Transverse colon (tissue), 4 donors: ENCODE measurements at places on chromosomes 11 and 22. TPM values are rescaled to one million over a fixed set of nuclear protein-coding genes. Genes with fewer than 3 reads are reported as not detected.

DNA sequence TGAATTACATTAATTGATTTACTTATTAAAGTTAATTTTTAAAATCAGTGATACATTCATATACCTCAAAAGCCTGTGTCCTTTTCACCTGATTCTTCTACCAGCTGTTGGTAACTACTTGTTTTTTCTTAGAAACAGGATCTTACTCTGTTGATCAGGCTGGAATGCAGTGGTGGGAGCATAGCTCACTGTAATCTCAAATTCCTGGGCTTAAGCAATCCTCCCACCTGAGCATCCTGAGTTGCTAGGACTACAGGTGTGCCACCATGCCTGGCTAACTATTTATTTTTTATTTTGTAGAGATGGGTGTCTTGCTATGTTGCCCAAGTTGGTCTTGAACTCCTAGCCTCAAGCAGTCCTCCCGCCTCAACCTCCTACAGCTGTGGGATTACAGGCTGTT lies 4.7 kb downstream of the TRIM44 start:
- no peak for DNase-seq

Gene OR5P2
- total RNA-seq: not detected

- DNase-seq: no peak
Measured at GRCh38 chr11:15412054-15412453, 297.3 kb downstream of the INSC start.

- DNase-seq: no peak
Measured at GRCh38 chr22:32323513-32324164, 34.0 kb upstream of the RFPL3 start.
